RPMI8226 (cell line): ENCODE measurements at places on chromosomes 16 and 17.

DNA sequence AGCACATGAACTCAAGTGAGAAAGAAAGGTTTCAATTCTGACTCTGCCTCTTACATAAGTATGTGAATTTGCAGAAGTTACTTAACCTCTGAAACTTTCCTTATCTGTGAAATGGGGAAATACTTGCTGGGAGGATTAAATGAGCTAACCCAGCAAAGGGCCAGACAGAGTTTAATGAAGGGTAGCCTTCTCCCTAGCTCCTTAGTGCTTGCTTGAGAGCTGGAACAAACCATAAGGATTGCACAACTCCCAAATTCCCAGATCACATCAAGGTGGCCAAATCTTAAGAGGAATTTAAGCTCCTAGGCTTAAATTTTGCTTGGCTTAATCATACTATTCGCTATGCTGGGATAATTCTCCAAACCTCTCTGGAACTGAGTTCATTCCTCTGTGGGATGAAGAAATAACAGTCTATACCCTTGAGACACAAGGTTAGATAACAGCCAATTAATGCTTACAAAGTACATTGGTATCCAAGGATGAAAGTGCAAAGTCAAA, 11.8 kb upstream of the WSB1 start:
- peak; percentile 48 for DNase-seq

DNA sequence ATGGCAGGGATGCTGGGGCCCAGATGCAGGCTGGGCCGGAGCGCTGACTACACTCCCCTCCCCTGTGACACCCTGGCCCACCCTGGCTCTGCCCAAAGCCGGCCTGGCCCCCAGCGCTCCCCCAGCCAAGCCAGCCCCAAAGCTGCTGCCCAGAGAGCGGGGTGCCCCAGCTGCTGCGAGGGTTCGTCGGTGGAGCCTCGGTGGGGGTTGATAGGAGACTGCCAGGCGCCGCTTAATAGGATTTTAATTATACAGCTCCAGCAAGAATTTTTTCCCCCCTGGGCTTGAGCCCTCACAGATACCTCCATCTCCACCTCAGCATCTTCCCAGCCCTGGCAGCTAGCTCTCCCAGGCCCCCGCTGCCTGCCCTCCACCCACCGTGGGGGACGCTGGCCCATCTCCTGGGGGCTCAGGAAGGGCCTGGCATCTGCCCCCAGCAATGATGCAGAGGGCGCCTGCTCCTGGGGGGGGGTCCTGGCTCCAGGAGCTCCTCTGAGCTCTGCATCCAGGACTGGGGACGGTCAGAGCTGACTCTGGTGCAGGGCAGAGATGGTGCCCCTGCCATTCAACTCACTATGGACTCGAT, 36.8 kb upstream of the DLX4 start:
- DNase-seq = no peak

GRCh38 chr16:84115919-84116719, 623 bp downstream of the MBTPS1 start:
- peak; percentile 61 for DNase-seq

DNA sequence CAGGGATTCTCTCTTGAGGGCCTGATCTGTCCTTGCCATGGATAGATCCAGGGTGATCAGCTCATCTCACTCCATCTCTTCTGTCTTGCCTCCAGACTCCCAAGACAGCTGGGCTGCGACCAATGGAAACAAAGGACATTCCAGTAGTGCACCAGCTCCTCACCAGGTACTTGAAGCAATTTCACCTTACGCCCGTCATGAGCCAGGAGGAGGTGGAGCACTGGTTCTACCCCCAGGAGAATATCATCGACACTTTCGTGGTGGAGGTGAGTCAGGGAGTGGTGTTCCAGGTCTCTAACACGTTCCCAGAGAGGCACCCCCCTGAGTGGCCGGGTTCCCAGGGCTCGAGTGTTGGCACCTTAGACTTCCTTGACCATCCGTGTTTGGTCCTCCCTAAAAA, 29.5 kb downstream of the PLCD3 start:
- DNase-seq = no peak

DNA sequence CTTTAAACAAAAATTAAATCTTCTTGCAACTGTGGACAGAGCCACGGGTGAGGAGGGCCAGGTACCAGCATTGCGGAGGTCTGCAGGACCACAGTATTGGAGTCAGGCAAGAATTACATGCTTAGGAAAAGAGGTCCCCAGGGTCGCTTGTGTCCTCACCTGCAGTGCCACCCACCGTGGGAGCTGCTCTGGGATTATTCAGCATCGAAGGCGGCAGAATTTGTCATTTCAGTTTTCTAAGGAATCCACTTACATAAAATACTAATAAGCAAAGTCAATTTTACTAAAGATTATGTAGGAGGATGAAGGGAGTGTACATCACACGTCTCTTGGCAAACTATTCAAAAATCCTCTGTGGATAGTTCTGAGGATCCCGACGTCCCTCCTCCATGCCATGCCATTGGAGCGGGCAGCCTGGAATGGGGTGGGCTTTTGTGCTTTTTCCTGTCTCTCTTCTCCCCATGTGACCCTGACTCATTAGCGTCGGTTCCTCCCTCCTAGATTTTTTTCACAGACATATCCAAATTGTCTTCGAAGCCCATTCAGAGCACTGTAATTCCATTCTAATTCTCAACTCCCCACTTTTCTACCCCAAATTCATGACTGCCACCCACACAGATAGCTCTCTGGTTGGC, 3.0 kb upstream of the PIK3R6 start:
- DNase-seq = no peak

DNA sequence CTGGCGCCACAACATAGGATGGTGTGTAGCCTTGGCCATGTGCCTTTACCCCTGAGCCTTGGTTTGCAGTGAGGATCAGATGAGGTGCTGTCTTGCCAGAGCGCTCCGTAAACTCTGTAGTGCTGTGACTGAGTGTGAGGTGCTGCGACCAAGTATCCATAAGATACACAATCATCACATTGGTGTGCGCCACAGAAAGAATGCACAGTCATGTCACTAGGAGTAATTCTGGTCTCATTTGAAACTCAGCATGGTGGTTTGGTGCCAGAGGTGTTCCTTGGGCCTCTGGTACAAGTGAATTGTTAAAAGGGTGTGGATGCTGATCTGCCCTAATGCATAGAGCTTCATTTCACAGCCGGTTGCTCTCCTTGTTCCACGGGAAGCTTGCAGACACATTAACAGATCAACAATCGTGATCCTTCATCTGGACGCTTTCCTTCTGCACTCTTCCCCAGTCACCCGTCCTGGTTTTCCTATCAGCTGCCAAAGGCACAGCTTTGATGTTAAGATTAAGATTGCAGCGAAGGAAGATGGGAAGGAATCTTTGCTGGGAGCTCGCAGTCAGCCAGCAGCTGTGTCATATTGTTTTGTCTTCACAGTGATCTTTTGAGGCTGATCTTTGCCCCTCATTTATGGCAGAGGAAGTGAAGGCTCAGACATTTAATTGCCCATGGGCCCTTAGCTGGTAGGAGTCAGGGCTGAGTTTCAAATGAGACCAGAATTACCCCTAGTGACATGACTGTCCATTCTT, 79.1 kb downstream of the KSR1 start:
- no peak for DNase-seq

DNA sequence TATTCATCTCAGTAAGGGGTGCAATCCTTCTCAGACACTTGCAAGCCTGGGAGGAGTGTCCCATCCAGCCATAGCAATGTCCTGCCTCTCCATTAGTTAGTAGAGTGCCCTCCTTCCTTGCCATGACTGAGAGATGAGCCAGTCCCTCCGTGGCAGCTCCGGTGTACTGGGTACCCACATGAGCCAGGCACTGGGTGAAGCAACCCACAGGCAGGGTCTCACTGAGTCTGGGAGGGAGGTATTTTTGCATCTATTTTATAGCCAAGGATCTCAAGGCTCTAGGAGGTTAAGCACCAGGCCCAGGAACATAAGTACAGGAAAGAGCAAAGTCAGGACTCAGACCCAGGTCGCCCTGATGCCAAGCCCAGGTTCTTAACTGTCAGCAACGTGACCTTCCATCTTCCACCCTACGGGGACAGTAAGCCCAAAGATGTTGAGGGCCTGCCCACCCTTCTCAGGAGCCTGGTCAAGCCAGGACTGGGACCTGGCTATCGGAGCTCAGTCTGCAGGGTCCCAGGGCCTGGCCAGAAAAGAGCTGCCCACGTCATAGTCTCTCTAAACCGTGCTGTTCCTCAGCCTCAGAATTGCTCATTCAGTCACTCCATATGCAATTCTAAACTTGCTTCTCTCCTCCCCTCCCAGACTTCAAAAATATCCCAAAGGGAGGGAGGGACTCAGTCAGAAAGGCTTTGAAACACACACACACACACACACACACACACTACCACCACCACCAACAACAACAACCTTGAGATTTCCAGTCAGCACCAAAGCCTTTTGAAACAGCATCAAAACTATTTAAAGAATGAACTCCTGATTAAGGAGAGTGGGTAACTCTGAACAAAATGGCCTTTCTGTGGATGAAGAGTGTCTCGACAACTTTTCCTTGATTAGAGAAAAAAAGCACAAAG, 16.6 kb downstream of the NOS2 start:
- no peak for DNase-seq

DNA sequence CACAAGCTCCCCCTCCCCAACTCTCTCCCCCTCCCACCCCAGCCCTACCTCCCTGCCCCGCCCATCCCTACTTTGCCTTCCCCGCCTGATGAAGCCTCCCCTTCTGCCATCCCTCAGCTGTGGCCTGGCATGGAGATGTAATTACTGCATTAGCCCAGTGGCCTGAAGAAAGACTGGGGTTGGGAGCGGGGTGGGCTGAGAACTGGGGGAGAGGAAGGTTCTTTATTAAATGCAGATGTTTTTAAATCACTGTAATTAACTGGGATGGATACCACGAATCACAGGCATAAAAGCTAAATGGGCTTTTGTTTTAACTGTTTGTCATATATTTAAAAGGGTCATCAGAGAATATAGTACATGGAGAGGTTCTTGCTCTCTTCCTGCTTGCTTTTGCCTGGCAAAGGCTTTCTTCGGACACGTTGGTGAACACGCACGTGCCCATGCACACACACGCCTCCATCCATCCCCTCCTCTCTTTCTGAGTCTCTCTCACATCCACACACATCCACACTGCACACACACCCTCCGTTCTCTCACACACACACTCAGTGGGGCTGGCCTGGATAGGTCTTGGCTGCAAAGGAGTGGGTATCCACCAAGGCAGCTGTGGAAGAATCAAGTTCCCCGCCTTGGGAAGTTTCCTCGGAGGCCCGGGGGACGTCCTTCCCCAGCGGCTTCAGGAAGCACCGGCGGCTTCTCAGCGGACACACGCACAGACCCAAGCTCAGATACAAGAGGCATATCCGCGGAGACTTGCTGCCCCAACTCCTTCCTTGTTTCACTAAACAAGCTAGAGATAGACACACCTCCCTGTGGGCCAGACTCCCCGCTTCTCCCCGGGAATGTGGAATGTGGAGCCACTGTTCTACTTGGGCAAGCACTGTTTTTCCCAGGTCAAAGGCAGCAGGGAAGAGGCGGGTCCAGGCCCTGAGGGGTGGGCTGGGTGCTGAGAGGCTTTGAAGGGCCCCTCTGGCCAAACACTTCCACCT, 27.4 kb upstream of the TNRC6C start:
- no peak for DNase-seq
